ENCODE measurements at places on chromosomes 5 and 9.

- DNase-seq, result no peak
These were observed 10.3 kb upstream of the WDR5 start for GRCh38 chr9:134125413-134126095.

DNA sequence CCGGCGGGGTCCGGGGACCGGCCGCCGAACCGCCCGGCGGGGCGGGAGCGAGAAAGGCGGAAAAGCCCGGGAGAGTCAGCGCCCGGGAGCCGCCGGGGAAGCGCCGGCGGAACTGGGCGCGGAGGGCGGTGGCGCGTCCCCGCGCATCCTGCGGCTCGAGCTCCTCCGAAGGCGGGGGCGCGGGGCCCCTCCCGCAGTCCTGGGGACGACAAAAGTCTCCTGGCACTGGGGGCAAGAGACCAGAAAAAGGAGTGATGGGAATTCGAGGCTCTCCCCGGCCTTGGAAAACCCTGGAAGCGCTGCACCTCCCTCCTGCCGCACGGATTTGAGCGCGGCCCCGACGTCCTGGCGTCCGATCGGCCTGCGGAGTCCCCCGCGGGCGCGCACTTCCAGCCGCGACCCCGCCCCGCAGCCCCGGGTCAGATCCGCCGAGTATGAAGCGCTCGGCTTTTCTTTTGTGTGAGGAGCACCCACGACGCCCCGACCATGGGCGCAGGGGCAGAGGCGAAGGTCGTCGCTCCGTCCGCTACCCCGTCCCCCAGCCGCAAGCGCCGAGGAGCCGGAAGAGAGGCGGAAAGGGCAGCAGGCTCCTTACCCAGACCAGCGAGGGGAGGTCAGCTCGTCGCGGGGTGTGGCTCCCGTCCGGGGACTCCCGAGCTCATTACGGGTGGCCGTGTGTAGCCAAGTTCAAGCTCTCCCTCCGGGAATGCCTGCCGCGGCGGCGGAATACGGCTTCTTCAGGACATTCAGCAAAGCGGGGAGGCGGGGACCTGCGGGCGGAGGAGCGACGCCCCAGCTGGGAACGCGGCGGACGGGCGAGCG, at the start of gene EPB41L4A:
Gene EPB41L4A (minus strand): TSS at position 114 of the 822 bp plus-strand sequence. CDS start 238 bp downstream, outside the sequence.
- peak; percentile 51 for DNase-seq

GRCh38 chr9:129938291-129938979, 103.2 kb downstream of the USP20 start:
- no peak for DNase-seq

GRCh38 chr5:87826507-87826906, 413.8 kb upstream of the CCNH start:
- DNase-seq, result no peak

DNA sequence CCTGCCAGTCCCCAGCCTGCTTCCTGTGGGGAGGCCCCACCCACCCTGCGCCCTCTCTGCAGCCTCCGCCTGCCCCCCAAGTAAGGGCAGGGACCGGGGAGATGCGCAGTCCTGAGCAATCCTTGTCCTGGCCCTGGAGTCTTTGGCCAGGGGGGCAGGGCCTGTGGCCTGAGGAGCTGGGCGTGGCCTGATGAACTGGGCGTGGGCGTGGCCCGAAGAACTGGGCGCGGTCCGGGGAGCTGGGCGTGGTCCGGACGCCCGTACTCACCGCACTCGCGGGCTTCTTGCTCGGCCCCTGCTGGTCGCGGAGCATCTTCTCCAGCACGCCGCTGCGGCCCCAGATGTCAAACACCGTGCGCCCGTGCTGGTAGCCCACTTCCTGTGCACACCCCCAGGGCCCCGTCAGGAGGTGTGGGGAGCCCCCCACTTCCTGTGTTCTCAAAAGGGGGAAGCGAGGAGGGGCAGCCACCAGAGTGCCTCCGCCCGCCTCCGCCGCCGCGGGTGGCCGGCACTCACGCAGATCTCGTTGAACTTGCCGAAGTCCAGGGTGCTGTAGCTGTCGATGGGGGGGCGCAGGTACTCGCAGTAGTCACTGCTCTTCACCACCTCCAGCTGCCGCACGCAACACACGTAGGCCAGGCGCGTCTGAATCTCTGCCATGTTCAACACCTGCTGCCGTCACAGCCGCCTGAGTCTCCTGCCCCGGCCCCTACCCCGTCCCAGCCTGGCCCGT, 2.7 kb upstream of the NSMF start:
- no peak for DNase-seq

- DNase-seq, result no peak
These were observed 117.8 kb downstream of the FGF18 start for GRCh38 chr5:171537070-171537849.

GRCh38 chr9:26812217-26812616, 80.4 kb downstream of the CAAP1 start:
- no peak for DNase-seq

DNA sequence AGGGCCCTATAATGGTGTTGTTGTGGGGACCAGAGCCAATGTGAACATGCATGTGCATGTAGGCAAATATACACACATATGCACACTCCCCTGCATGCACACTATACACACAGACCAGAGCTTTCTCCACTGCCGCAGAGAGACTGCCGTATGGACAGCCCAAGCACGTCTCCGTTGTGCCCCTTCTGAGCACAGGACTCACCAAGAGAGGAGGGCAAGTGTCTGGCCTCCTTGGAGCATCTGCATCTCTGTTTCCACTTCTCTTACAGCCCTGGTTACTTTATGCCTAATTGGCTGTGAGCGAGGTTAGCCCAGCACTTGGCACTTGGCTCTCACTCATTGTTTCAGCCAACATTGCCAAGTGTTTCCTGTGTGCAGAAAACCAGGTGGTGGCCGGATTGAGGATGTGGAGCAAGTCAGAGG, 30.4 kb downstream of the CSF2 start:
- DNase-seq, result no peak

GRCh38 chr9:15149450-15149849, 157.6 kb downstream of the TTC39B start:
- no peak for DNase-seq

GRCh38 chr9:76882686-76883085, 23.2 kb downstream of the PRUNE2 start:
- no peak for DNase-seq

- no peak for DNase-seq
These were observed 226.7 kb downstream of the TLE4 start for GRCh38 chr9:79798450-79798849.

DNA sequence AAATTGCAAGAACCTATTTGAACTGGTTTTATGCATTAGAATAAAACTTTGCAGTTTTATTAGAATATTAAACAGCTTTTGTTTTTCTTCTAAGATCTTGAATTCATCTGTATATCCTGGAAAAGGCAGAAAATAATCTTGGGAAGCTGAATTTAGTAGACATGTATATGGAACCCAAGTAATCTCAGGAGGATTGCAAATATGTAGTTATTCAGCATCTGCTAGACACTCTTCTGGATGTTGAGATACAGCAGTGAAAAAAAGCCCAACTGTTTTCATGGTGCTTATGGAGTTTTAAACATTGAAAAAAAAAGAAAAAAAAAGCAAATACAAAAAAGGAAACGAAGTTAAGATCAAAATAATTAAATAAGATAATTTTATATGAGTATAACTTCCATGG, 922.2 kb upstream of the SEMA6A start:
- DNase-seq, result no peak

- no peak for DNase-seq
These were observed 592.1 kb downstream of the TLE1 start for GRCh38 chr9:81097131-81097847.

GRCh38 chr9:83477120-83477519, 61.1 kb downstream of the FRMD3 start:
- DNase-seq, result no peak

- DNase-seq, result no peak
These were observed 4.1 kb upstream of the GRAMD2B start for GRCh38 chr5:126419102-126419501.

DNA sequence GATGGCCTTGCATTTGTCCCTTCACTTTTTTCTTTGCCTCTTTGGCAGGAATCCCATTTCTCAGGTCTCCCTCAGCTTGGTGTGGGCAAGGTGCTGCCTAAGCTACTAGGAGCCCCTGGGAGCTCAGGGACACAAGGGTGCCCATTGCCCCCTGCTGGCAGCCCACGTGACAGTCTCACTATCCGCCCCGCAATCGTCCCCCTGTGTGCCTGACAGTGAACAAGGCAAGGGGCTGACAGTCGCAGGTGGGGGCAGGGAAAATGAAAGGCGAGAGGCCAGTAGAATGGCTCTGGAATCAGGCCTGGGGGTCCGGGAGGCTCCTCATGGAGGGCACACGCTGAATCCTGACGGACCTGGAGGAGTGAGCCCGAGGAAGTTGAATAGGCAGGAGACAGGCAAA, 2.0 kb upstream of the PCDH12 start:
- no peak for DNase-seq

DNA sequence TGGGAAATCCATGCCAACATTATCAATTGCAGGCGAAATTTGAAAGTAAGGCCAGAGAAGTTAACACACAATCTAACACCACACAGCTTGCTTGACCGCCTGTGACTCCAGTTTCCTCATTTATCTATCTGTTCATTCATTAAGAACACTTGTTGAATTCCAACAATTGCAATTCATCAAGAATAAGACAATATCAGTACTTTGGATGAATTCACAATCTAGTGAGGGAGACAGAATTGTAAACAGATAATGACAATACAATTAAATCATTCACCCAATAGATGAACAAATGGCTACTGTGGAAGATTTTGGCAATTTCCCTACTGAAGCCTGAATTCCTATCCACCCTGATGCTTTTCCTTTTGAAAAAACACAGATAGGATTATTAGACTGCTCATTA, 181.6 kb downstream of the TRIM36 start:
- DNase-seq, result no peak

- DNase-seq, result no peak
These were observed 71.4 kb downstream of the RAPGEF6 start for GRCh38 chr5:131563434-131564228.

- DNase-seq, result no peak
These were observed 33.3 kb downstream of the RICTOR start for GRCh38 chr5:39040875-39041274.

Measured in progenitor cell of endocrine pancreas (in vitro differentiated cells).